ENCODE measurements at places on chromosomes 1 and 21.

- DNase-seq: no peak
Observed at GRCh38 chr1:223008808-223009207, 134.2 kb downstream of the TLR5 start.

DNA sequence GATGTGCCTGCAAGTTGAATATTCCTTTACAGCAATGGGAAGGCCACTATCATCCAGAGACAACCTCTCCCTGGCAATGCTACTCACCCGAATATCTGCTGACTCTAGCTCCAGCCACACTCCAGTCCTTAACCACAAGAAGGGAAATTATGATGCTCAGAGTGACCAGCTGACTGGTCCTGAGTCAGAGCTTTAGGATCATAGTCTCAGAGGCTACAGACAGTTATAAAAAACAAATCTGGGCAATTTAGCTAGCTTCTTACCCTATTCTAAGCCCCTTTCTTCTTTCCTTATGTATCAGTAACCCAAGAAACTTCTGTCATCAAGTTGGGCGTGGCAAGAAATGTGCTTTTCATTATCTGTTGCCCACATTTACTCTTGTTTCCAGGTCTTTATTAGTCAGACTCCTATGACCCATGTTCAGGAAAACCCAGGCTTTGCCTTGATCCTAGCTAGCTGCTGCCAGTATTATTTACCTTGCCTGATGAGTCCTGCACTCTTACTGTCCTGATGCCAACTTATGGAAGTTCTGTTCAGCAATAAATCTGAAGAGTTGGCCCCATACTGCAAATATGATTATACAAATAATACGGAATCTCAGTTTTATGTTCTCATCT, 207.0 kb downstream of the TTLL7 start:
- DNase-seq: no peak

- no peak for DNase-seq
Observed at GRCh38 chr1:231050395-231050794, 10.3 kb upstream of the FAM89A start.

- no peak for DNase-seq
Observed at GRCh38 chr1:178494569-178494971, 2.2 kb downstream of the CLEC20A start.

DNA sequence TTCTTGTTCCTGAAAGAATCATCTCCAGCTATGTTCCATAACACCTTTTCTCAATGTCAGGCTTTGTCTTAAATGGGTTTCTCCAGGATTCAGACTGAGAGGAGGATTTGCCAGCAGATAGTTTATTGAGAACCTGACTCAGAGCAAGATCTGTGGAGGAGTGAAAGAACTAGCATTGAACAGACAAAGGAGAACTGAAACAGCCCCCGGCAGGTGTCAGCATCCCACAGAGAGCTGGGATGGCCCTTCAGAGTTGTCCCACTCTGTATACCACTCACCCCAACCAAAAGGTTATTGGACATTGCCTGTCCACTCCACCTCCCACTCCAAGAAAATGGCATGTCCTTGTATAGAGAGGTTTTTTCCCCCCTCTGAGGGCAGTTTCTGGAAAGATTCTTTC, 270.7 kb downstream of the PAPPA2 start:
- no peak for DNase-seq

GRCh38 chr1:220453371-220453770, 74.6 kb upstream of the MARK1 start:
- no peak for DNase-seq

DNA sequence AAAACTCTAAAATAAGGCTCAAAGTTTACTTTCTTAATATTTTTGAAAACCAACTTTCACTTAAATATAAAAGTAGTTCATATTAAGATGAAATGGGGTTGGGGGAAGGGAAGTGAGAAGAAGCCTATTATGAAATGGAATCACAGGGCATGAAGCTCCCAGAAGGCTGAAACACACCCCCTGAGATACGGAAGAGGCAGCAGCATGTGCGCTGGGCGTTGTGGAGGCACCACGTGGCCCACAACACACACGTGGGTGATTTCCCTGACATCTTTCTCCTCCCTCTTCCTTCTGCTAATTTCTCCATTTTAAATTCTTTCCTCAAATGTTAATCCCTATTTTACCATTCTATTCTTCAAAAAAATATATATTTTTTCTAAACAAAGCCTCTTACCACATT, 35.6 kb upstream of the SEC16B start:
- no peak for DNase-seq

- DNase-seq: no peak
Observed at GRCh38 chr1:54866801-54867716, 19.9 kb downstream of the DHCR24 start.

- no peak for DNase-seq
Observed at GRCh38 chr1:199449221-199449620, 578.3 kb upstream of the NR5A2 start.

- DNase-seq: no peak
Observed at GRCh38 chr1:33319949-33320618, 814 bp downstream of the A3GALT2 start.

DNA sequence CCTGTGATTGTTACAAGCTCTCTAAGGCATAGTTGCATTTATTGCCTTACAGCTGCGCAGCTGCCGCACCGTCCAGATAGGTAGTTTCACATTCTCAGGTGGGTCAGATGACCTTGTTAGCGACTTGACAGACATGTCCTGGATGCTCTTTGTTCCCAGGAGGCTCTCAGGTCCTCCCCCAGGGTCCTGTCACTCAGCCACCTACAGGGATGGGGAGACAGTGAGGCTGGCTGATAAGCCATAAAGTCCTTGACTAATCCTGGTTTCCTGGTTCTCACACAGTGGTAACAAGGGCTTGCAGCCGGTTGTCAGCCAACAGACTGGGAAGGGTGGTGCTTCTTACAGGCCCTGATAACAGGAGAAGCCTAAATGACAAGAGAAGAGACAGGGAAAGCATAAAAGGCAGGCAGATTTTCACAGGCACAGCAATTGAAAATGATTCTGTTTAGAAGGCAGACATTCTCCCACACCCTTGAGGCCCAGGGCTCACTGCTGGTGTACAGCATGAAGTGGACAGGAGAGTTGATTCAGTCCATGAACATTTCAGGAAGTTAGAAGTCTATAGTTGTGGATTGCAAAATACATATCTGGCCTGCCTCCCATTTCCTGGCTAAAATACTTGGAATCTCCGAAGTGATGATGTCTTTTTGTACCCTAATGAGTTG, 2.9 kb downstream of the ARF1 start:
- no peak for DNase-seq

DNA sequence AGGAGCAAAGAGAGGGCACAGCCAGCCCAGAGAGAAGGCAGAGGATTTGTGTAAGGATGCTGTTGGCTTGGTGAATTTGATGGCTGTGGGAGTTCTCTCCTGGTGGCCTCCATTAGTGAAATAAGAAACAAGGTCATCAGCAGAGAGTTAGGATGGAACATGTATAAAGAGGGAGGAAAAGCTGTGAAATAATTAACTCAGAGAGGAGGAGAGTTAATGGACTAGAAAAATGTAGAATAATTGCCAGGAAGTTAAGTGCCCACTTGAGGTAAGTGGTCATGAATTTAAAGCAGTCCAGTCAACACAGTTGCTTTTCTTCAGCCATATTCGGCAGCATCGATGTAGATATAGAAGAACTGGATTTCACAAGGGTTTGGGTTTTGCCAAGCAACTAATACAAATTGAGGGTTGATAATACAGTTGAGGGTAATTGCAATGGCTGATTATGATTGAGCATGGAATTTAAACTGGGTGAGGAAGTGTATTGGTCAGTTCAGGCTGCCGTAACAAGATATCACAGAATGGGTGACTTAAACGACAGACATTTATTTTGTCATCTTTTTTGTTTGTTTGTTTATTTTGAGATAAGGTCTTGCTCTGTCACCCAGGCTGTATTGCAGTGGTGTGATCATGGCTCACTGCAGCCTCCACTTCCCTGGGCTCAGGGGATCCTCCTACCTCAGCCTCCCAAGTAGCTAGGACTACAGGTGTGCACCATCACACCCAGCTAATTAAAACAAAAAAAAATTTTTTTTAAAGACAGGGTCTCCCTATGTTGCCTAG, 31.7 kb upstream of the KLF17 start:
- no peak for DNase-seq

- peak; percentile 34 for DNase-seq
Observed at GRCh38 chr21:44550807-44551206, 498 bp downstream of the KRTAP10-2 start.

- DNase-seq: no peak
Observed at GRCh38 chr1:65372557-65372956, 47.9 kb upstream of the LEPR start.

DNA sequence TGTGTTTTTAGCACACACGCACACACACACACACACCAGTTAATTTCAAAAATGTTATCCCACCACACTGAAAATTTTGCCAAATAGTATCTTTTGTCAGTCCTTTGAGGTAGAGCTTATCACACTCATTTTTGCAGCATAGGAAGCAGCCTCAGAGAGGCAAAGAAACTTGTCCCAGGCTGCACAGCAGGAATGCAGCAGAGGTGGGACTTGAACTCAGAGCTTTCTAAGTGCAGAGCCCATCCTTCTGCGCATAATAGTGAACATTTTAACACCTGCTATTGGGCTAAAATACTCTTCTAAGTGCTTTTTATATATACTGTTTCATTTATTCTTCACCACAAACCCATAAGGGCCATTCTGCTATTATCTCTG, 15.0 kb downstream of the FHAD1 start:
- no peak for DNase-seq

DNA sequence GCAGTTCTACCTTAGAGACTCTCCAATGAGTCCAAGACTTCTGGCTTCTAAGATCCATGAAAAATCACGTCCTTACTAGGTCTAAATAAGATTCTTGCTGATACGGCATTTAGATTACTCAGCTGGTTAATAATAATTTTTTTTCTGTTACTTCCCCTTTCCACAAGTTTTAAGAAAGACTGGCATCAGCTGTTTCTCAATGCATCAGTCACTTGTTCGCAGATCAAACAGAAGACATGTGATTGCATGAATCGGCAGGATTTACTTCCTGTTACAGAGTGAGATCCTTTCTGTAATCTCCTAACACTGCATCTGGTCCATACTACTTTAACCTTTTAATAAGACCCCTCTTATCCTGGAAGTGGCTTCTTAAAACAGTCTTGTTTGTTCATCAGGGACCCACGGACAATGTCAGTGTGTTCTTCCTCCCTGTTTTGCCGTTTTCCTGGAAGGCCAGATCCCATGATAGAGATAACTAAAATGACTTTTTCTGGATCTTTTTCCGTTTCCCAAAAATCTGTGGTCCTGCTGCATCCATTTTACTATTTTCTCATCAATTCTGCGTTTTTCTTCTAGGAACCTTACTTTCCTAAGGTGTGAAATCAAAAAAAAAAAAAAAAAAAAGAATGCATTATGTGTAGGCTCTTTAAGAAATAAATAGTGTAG, 6.1 kb downstream of the NPL start:
- DNase-seq: no peak

GRCh38 chr1:17553975-17554700, 14.6 kb downstream of the ARHGEF10L start:
- DNase-seq: no peak

- DNase-seq: no peak
Observed at GRCh38 chr1:151982300-151983005, 11.2 kb downstream of the S100A10 start.

DNA sequence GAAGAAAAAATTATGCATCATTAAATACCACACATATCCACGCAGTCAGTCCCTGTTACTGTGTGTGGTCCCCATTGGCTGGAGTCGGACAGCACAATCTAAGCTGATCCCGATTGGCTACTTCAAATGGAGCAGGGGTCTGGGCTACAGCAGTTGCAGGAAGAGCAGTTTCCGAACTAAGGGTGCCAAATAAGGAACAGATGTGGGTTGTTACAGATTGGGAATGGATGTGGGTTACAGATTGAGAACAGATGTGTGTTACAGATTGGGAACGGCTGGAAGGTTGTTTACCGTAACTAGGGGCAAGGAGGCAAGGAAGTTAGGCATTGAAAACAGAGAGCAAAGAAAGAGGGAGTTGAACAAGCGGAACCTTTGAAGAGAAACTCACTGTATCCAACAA, 19.9 kb downstream of the OR2L13 start:
- DNase-seq: no peak

DNA sequence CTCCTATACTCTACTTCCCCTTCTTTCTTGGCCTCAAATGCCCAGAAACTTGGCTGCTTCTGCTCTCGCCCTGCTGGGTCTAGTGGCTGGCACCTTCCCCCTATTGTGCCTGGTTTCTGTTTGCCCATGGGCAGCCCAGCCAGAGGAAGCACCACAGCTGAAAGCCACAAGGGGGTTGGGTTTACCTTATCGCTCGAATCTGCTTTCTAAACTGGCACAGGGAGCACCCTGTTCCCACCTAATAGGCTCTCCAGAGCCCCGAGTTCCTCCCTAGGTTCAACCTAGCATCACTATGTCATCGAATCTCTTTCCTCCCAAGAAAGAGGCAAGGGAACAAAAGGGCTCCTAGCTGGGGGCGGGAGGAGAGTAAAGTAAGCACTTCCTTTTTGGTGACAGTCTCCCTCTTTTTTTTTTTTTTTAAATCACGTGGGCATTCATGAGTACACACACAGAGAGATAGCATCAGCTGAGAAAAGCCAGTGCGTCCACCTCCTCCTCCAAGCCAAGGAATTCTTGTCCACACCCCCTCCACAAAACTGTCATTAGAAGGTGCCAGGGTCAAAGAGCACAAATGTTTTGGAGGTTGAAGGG, 72.8 kb downstream of the PLEKHA6 start:
- no peak for DNase-seq

DNA sequence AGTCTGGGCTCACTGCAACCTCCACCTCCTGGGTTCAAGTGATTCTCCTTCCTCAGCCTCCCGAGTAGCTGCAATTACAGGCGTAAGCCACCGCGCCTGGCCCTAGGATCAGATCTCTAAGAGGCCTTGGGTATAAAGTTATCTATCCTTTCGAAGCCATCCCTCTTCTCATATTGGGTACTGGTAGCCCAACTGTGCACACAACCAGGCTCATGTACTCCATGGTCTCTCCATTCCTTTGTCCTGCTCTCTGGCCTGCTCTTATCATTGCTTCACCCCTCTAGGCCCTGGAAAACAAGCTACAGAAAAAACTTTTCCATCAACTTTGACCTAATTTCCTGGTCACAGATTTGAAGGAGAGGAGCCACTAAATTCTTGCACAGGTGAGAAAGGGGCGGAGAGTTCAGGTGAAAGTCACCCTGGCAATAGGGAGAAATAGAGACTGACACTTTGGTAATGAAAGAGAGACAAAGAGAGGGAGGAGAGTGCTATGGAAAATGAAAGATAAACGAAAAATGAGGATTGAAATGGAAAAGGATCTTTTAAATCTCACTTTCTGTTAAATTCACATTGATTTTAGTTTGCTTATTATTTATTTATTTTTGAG, 6.0 kb downstream of the TXNIP start:
- no peak for DNase-seq

DNA sequence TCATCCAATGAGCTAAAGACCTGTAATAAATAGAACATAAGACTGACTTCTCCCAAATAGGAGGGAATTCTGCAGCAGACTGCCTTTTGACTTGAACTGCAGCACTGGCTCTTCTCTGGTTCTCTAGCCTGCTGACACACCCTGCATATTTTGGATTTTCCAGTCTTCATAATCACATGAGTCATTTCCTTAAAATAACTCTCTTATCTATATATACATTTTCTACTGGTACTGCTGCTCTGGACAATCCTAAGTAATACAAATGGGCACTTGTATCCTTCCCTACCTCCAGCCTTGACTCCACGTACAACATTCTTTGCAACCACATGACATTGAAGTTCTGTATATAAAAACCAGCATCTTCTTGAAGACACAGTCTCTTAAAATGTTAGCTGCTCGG, 429.4 kb upstream of the TMPRSS15 start:
- DNase-seq: no peak

Measured in NCI-H2081 (cell line).